ENCODE measurements at places on chromosomes 2 and 18.

- peak; percentile 9 for DNase-seq
Observed at GRCh38 chr2:181036848-181037603, 56.6 kb downstream of the UBE2E3 start.

GRCh38 chr2:112019569-112019982 is 35.5 kb upstream of the TMEM87B start:
- no peak for DNase-seq

GRCh38 chr2:121282800-121283385 is 2.1 kb downstream of the TFCP2L1 start:
- no peak for DNase-seq

GRCh38 chr2:204665207-204665606 is 119.9 kb downstream of the PARD3B start:
- no peak for DNase-seq

GRCh38 chr2:179861027-179861415 is 391 bp downstream of the ZNF385B start:
- DNase-seq: no peak

DNA sequence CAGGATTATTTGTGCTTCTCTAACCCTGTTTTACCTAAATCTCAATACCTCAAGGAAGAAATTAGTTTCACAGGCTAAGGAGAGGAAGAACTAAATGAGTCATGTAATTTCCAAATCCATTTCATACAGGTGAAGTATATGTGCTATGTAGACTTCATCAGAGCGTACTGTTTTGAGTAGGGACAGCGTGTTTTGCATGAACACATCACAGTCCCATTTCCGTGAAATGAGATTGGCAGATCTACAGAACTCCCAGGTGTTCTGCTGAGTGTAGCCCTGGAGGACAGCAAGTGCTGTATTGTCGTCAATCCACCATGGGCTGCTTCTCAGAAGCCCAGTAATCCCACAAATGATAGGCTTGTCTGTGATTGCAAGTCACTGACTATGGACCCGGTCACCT is 97.7 kb downstream of the XRCC5 start:
- DNase-seq: no peak

GRCh38 chr18:74259347-74259746 is 32.4 kb downstream of the CYB5A start:
- DNase-seq: no peak

DNA sequence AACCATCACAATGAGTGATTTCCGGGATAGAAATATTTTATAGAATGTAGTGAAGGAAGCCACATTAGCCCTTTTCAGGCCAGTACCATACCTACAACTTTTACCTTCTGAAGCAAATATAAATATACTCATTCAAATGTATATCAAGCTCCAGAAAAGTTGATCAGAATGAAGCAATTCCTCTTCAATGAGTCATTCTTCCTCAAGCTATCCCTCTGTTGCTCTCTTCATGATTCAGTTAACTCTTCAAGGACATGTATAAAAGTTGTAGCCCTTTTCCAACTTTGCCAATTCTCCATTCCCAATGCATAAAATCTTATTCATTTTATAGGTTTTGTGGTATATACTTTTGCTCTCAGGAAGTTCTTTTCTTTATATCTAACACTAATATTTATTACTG is 242.1 kb upstream of the RGPD4 start:
- no peak for DNase-seq

DNA sequence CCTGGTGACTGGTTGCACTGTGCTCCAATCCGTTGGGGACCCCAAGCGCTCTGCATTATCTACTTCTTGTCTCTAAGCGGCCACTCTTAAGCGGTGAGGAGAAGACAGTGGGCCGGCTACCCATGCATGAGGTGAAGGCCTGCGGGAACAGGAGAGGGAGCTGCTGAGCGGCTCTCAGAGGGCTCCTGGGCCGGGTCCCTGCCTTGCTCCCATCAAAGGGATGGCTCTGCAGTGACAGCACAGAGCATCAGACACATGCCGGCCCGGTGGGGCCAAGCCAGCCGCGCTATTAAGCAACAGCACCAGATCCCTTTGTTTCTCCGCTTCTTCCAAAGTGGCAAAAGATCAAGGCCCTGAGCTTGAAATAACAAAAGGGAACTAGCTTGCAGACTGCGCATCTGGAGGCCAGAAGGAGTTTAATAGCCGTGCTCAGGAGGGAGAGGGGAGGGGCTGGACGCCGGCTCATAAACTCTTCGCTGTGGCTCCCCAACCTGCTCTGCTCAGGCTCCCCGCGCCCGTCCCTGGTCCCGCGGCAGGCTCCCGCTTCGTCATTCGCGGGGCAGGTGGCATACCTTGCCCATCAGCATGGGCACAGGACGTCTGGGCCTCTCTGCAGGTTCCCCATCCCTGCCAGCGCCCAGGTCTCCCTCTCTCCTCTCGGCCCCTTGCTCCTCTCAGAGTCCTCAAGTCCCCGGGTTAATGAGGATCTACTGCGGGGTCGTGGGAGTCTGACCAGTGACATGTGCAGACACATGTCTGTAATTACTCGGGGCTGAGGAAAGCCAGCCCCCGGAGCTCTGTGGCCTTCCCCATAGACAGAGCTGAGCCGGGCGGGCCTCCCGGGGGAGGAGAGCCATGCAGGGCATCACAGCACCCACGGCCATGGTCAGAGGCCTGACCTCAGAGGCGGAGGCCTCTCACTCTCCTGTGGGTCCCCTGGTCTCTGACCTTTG is 96.7 kb downstream of the ASB1 start:
- peak; percentile 91 for DNase-seq

GRCh38 chr18:13834496-13835015 is 10.6 kb downstream of the MC5R start:
- DNase-seq: no peak

GRCh38 chr2:36441816-36442215 is 86.2 kb downstream of the CRIM1 start:
- DNase-seq: peak; percentile 43

DNA sequence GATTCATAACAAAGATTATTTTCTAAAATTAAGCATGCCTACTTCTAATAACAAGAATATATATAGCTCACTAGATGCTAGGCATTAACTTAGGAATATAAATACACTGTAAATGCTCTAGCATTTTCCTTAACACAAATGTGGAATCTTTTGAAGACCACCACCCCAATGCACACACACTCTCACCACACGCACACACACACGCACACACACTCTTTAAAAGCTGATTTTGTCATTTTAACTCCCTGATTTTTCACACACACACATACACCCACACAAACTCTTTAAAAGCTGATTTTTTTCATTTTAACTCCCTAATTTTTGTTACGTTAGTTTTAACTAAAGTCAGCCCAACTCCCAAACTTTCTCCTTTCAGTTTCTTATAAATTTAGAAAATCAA is 3.0 kb downstream of the COL5A2 start:
- DNase-seq: no peak

DNA sequence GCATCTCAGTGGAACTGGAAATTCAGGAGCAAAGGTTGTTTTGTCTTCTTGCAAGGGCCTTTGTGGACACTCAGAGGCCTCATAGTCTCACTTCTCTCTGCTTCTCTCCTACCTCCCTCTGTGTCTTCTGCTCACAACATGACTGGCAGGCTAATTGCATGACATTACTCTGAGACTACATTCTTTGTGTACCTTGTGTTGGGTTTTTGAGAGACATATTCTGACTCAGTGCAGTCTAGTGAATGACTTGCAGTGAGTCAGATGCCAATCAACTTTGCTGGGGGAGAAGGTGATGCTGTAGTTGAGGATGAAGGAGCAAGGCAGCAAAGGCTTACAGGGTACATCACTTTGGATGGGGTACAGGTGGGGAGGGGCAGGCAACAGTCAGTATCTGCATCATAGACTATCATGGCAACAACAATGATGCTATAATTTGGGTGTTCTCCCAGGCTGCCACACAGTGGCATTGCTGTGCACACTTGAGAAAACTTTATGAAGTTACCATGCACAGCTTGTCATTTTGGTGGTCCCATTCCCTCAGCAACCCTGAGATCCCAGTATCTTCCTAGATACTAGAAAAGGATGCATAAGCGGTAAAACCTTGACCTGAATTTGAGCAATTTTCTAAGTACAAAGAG is 69.3 kb upstream of the SLC16A14 start:
- DNase-seq: no peak

DNA sequence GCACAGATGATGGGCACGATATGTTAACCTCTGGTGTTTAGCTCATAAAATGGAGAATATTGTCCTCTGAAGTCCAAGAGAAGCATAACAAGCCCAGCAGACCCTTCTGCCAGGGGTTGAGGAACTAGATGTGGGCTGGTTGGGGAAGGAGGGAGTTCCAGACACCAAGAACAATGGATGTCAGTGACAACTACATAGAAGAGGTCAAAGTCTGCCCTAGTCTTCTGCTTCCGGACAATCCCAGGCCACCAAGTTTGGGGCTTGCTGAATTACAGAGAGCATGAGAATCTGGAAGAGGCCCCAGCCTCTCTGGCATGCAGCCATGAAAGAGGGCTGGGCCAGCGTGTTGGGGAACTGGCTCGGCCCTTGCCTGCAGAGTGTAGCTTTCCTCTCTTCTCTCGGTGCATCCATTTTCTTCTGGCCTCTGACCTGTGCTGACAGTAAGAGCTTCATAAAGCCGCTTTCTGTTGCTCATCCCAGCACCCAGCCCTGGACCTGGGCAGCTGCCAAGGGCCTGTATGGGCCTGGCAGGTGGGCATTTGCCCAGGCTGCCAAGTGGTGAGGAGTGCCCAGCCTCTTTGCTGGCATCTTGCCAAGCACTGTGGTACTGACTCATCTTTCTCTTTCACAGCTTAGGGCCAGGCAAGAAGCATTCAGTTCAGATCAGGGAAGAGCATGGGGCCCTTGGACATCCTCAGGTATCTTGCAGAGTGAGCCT is 14.6 kb upstream of the LAPTM4A start:
- peak; percentile 89 for DNase-seq

DNA sequence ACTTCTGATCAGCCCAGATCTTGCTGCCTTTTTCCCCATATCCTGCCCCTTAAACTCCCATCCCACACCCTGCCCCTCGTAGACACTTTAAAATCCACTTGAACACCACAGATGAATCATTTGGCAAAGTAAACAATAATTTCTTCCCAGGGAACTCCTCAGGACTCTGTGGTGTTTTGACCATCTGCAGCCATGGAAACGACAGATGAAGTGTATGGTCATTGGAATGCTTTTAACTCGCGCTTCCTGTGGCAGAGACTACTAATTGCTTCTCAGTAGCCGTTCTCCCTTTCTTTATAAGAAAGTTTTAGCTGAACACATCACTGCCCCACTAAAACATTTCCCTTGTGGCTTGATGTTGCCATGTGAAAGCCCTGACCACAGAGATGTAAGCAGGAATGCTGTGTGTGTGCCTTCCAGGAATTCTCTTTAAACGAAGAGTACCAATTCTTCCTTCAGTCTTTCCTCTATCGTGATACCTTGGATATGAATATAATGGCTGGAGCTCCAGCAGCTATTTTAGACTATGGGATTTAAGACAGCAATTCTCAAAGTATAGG is 92.7 kb upstream of the PARD3B start:
- peak; percentile 93 for DNase-seq

- DNase-seq: no peak
Observed at GRCh38 chr2:42973726-42974125, 181.3 kb upstream of the HAAO start.

DNA sequence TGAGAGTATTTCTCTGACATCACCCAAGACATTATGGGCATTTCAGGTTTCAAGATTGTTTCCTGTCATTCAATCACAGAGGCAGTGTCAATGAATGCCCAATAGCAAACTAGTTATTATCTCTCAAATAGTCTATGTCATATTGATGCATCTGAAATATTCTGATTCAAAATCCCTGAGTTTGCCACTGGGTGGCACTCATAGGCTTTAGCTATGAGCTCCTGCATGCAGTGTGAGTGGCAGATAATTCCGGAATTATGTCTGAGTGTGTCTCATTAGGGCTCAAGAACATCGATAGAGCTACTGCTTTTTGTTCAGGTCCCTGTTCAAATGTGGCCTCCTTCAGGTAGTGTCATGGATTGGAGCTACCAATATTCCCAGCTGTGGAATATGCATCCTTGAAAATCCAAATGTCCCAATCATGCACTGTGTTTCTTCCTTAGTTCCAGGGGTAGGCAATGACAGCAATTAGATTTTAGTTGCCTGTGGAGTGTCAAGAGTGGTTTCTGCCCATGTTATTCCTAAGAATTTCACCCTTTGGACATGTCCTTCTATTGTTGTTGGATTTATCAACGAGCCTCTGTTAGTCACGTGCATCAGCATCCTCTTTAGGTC is 7.8 kb upstream of the OR6B3 start:
- peak; percentile 59 for DNase-seq

- DNase-seq: peak; percentile 71
Observed at GRCh38 chr18:3246635-3247239, 864 bp upstream of the MYL12A start.

- no peak for DNase-seq
Observed at GRCh38 chr2:102344397-102344796, 11.2 kb upstream of the IL18R1 start.

- DNase-seq: no peak
Observed at GRCh38 chr2:3505771-3506170, 13.6 kb downstream of the ADI1 start.

GRCh38 chr2:59713577-59713976 is 839.9 kb downstream of the BCL11A start:
- no peak for DNase-seq

DNA sequence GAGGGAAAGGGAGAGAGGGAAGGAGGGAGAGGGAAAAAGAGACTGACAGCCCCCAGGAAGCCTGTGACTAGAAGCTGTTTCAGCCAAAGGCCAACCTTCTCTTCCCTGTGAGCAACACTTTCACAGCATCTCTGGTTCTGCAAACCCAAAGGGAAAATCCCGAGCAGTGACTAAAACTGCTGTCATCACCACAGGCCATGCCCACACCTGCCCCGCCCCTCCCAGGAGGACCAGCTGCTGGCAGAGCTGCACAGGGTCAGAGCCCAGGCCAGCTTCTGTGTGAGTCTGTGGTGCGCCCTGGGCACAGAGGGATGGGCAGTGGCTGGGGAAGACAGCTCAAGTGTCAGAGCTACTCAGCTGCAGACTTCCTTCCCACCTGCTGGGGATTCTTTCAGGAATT is 64.9 kb upstream of the OTOS start:
- peak; percentile 51 for DNase-seq

- peak; percentile 47 for DNase-seq
Observed at GRCh38 chr2:63058921-63059792, 8.5 kb downstream of the OTX1 start.

DNA sequence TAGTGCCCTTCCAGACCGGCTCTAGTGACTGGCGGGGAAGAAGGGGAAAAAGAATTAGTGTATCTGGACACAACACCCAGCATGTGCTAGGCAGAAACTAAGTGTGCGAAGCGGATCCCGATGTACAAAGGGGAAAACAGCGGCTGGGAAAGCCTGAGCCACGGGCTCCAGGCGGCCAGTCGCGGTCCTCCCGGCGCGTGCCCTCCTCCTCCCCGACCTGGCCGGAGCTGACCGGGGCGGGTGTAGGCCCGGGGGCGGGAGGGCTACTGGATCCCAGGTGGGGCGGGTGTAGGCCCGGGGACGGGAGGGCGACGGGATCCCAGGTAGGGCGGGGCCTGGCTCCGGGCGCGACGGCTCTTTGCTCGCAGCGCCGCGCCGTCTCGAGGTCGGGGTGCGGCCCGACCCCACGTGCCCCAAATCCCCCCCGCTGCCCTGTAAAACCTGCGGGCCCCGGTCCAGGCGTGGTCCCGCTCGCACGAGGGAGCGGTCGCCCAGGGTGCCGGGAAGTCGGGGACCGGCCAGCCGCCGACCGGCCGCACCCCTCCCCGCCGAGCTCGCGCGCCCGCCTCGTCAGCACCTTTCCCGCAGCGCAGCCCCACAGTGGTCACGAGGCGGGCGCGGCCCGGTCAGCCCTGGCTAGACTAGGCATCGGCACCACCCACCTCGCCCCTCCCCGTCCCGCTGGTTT is 48.8 kb downstream of the C2orf42 start:
- no peak for DNase-seq

GRCh38 chr2:143877876-143878530 is 641.9 kb downstream of the ZEB2 start:
- DNase-seq: no peak
